ENCODE measurements at places on chromosomes 2 and 18.

DNA sequence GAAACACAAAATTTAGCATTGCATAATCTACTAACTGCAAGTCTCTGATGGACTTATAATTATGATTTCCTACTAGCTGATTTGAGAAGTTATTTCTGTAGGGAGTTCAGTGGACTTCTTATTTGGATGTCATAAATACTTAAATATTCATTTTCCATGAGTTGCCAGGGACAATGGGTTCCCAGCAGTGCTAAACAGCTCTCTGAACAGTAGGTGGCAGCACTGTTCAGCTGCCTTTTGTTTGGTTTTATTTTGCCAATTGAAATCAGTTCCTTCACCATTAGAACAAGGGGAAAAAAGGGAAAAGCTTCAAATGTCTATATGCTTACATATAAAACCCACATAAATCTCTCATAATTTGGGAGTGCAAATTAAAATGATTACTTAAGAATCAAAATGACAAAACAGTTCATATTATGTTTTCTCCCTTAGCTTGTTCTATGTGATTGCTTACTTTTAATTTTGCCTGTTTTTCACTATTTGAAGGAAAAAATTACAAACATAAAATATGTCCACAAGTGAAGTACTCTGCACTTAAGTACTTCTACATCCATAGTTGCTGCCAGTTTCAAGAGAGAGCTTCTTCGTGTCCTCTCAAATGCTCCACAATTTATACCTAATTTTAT, 898.9 kb downstream of the CPS1 start:
- DNase-seq, result peak; percentile 33

DNA sequence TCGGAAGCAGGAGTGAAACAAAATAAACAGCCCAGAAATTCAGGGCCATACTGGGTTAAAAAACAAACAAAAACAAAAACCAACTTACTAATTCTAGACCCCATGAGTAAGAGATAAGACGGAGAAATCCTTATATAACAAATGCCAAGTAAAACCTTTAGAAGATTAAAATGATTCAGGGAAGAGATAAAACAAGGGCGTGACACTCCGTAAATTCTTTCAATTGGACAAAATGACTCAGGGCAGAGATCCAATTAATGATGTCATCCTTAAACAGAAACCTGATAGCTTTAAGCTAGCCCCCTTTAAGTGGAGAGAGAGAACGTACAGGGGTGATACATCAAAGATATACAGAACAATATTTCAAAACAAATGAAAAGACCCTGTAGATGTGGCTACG, 317.4 kb downstream of the NBAS start:
- no peak for DNase-seq

DNA sequence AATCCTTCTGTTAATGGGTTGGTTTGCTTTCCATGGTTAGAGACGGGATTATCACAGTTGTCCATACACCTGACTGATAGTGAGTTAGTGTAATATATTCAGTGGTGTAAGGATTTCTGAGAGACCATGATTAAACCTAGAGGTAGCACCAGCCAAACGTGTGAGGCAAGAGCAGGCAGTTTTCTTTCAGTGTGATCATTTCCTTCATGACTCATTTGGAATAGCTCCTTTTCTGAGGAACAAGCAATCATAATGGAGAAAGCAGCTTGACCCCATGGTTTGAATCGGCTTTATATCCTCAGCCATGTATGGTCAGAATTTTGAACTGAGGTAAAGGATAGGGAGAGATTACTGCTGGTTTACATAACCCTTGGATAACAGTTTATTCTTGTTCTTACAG, 2.9 kb downstream of the MXD1 start:
- DNase-seq, result no peak

GRCh38 chr18:25726298-25726697, 364.1 kb downstream of the SS18 start:
- DNase-seq, result no peak

- no peak for DNase-seq
These were observed 116.1 kb upstream of the OTX1 start for GRCh38 chr2:62934517-62934916.

DNA sequence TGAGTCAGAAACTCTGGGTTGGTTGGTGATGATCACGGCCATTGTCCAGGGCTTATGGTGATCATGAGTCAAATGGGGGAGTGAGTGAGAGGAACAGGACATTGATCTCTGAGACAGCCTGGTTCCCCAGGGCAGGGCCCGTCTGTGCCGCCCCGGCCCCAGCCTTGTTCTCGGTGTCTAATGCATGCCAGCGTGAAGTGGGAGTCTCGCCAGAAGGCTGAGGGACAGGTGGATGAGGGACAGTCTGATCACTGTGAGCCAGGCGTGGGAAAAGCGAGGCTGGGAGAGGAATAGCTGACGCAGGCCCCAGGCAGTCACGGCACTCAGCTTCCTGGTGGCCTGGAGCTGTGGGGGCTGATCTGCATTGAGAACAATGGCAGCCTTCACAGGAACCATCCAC, 208.3 kb upstream of the HDAC4 start:
- DNase-seq, result no peak

GRCh38 chr2:156852681-156853080, 404.8 kb upstream of the GALNT5 start:
- DNase-seq, result no peak

- DNase-seq, result no peak
These were observed 703.9 kb upstream of the ID2 start for GRCh38 chr2:7977981-7978380.

- no peak for DNase-seq
These were observed 18.8 kb downstream of the PDIA6 start for GRCh38 chr2:10793816-10794215.

DNA sequence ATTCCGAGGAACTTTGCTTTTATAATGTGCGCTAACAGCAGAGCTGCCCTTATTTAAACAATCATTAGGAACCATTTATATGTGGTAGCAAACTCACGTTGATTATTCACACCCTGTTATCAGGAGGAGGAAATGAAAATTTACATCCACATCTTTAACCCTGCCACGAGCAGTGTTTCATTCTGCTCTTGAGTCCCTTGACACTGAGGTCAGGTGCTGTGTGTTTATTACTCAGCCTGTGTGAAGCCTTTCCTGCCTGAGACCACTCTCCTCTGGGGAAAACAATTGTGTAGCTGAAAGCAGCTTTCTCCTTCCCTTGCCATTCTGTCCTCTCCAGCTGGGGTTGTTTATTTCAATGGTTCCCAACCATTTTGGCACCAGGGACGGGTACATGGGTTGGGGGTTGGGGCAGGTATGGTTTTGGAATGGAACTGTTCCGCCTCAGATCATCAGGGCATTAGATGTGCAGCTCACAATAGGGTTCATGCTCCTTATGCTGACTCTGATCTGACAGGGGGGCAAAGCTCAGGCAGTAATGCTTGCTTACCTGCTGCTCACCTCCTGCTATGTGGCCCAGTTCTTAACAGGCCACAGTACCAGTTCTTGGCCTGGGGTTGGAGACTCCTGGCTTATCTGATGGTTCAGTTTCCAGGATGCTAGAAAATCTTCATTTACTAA, 651.1 kb downstream of the TDRD15 start:
- DNase-seq, result no peak

DNA sequence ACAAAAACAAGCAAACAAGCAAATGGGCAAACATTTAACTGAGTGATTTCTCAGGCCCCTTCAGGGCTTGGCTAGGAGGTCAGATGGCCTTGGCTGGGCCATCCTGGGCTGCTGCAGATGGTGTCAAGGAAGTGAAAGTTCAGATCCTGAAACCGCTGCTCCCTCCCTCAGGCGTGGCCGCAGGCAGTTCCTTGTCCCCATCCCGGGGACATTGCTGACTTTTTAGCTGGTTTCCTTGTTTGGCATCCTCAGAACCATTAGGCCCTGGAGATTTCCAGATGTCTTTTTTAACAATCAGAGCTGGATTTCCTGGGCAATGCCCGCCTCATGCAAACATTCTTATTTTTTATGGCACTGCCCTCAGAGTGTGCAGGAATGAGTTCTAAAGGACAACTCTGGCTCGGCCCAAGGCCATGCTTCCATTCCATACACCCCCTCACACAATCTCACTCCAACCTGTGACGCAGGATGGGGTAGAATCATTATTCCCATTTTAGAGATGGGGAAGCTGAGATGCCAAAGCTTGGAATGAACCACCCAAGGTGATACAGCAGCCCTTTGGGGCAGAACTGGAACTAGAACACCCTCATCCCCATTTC, 86.1 kb upstream of the ZCCHC2 start:
- DNase-seq, result no peak

GRCh38 chr18:40531051-40531450, 1424.0 kb upstream of the PIK3C3 start:
- no peak for DNase-seq

DNA sequence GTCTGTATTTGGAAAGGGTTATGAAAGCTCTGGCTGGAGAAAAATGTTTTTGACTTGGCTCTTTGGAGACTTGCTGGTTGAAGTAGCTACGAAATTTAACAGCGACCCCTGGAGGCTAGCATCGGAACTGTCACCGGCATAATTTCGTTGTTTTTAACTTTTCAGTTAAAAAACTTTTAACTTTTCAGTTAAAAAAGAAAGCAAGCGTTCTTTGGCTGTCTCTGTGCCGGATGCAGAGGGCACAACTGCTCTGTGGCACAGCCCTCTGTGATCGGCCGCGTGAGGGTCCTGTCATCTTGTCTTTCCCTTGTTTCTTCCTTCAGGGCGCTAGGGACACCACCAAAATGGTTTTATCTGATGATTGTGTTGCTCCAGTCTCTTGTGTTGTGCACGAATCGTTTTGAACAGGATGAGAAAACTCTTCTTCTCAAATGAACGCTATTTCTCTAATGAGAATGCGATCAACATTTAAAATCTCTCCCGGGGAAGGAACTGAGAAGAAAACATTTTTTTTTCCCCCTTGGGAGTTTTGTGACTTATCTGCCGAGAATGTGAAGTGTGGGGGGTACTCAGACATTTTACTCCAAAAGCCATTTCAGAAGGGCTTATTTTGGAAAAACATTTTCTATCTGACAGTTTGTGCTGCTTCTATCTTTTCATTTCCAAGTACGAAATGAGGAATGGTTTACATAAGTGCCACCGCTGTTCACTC, 57.1 kb downstream of the ADCYAP1 start:
- DNase-seq, result peak; percentile 68

GRCh38 chr2:122535960-122536505, 780.6 kb downstream of the TSN start:
- DNase-seq, result no peak

GRCh38 chr2:26778507-26778906, 7.3 kb upstream of the CENPA start:
- no peak for DNase-seq

- DNase-seq, result peak; percentile 80
These were observed 762 bp upstream of the GAD1 start for GRCh38 chr2:170815746-170816503.

- no peak for DNase-seq
These were observed 13.8 kb upstream of the TMEM200C start for GRCh38 chr18:5909125-5909524.

GRCh38 chr2:829047-829446, 121.6 kb upstream of the SNTG2 start:
- DNase-seq, result no peak

- no peak for DNase-seq
These were observed 3.1 kb upstream of the ADGRF3 start for GRCh38 chr2:26349690-26350089.

DNA sequence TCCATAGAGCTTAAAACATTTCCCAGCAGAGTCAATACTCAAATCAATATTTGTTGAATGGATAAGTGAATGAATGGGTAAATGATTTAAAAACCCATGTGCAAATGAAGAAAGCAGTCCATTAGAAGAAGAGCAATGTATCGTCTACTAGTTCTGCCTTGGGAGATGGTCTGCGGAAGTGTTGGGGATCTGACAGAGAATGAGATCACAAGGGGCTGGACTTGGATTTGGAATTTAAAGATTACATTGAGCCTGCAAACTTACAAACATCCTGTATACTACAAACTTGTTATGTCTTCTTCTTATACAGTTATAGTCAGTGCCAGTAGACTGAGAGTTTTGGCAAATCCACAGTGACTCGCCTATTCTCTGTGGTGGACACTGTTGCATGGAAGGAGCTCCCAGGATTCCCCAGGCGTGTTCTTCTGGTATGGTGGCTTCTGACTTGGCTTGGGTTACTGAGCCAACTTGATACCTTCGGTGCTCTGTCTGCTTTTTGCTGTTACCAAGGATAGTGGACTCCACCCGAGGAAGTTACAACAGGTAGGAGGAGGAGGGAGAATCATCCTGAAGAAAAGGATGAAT, 163.3 kb upstream of the SERPINE2 start:
- no peak for DNase-seq

DNA sequence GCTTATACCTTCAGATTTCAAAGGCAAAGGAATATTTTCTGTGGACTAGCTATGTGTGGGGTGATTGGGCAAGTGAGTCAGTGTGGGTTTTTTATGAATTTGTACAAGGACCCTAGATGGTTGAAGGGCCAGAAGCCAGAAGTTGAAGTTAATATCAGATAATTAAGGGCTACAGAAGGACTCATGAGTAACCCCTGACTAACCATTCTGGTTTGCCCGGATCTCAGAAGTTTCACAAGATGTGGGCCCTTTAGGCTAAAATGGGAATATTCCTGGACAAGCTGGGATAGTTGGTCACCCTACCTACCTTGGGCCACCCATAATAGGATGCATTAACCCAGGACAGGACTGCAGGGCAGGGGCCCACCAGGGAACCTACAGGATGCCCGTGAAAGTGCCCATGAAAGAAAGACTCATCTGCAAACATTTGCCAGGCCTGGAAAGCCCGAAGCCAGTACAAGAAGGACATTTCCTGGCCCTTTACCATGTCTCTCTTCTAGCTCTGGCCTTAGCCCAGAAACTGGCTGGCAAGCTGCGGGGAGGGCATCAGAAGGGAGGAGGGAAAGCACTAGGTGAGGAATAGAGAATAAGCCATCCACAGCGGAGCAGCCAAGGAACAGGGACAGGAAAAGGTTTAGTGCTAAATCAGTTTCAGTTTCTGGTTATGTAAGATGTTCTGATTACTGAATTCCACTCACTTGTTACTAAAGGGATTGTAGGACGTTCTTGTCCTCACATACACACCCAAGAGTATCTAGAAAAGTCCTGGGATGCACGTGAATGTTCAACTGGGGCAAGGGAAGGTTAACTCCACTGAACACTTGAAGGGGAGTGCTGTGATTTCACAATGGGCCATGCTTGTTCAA, 33.6 kb downstream of the GCG start:
- no peak for DNase-seq

- no peak for DNase-seq
These were observed 110.9 kb downstream of the INHBB start for GRCh38 chr2:120456867-120457266.
